ENCODE measurements at places on chromosomes 3 and 15.

- no peak for DNase-seq
Measured at GRCh38 chr15:58407236-58407775, 24.5 kb upstream of the LIPC start.

- DNase-seq = no peak
Measured at GRCh38 chr15:100140527-100141308, 201.1 kb downstream of the ADAMTS17 start.

- no peak for DNase-seq
Measured at GRCh38 chr3:23209747-23210487, 6.8 kb downstream of the UBE2E2 start.

DNA sequence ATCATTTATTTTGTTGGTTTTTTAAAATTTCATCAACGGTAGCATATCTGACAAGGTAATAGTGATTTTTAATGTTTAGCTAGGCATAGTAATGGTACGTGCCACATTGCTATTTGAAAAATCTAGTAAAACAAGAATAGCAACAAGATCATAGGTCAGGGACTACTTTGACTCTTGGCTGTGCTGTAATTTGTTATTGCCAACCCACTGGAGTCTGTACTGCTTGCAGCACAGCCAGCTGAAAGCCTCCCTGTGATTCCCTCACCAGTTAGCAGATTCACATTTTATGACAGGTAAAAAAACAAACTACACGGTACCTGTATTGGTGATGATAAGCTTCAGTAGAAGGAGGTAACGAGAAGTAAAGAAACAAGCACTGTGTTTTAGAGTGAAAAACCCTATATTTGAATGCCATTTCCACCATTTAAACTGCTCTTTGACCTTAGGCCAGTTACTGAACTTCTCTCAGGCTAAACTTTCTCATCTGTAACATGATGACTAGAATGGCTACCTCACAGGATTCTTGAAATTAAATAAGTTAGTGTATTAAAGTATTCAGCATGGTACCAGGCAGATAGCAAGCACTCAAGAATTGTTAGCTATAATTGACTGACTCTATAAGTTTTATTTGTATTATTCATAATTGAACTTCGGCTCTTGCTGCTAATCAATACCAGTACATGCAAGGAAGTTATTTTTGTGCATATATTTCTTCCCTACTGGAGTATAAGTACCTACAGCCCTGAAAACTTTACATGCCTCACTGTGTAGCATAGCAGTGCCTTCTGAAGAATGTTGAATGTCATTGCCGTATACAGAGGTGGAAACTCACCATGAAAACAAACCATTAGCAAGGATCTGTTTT, 16.1 kb downstream of the FILIP1L start:
- no peak for DNase-seq

DNA sequence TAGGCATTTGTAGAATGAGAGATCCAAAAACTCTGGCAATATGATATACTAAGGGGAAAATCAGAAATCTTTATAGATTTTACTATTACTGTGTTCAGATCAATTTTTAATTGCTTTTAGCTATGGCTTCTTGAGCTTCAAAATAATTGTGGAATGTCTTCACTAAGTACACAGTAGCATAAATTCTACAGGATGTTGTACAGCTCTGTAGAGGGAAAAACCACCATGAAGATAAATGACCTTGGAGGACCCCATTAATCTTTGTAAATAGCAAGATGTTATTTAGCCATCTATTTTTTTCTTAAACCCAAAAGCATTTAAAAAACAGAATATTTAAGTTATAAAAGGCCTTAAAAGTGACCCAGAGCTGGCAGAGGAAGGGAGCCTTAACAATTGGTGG, 43.9 kb upstream of the FNDC3B start:
- DNase-seq = no peak

DNA sequence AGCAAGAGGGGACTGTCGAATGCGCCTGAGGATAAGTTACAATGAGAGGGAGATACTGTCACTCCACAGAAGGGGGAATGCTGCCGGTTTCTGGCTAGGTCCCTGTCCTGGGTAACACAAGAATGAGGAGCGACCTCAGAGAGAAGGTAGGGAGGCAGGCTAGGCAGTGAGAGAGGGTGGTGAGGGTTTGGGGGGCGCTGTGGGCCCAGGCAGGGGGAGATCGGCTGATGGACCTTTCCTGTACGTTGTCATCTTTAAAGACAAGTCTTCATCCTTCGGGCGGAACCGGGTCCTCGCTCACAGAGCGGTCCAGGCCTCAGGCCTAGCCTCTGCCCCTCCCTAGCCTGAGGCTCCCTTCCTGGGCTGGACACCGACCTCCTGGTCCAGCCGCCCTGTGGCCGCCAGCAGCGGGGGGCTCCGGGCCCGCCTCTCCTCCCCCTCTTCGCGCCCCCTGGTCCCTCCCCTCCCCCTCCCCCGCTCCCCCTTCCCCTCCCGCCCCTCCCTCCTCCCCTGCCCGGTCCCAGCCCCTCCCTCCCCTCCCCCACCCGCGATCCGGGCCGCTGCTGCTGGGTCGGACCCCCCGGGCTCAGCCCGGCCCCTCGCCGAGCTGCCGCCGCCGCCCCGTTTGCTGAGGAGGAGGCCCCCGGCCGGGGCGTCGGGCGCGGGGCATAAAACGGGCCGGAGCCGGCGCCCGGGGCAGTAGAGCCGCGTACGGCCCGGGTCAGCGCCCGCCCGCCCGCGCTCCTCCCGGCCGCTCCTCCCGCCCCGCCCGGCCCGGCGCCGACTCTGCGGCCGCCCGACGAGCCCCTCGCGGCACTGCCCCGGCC, at the start of gene CHRD:
Gene CHRD, plus strand, starts transcription at position 697 of the 827 bp plus-strand sequence. CDS start 265 bp downstream, outside the sequence.
- DNase-seq = no peak

GRCh38 chr3:123372686-123373473, 76.0 kb downstream of the ADCY5 start:
- no peak for DNase-seq

DNA sequence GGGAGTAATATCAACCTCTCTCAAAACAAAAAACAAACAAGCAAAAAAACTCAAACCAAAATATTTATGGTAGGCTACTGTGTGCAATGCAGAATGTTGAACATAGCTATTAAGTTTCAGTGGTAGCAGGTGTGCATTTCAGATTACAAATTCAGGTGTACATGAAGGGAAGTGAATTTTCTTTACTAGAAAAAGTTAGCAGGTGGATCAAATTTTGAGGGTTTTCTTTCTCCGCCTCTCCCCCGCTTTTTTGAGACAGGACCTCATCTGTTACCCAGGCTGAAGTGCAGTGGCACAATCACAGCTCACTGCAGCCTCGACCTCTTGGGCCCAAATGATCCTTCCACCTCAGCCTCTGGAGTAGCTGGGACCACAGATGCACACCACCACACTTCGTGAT, 109.7 kb upstream of the GOLIM4 start:
- DNase-seq = no peak

- DNase-seq = no peak
Measured at GRCh38 chr3:71905426-71905825, 120.5 kb upstream of the PROK2 start.

GRCh38 chr15:31857194-31857593, 173.1 kb upstream of the CHRNA7 start:
- no peak for DNase-seq

DNA sequence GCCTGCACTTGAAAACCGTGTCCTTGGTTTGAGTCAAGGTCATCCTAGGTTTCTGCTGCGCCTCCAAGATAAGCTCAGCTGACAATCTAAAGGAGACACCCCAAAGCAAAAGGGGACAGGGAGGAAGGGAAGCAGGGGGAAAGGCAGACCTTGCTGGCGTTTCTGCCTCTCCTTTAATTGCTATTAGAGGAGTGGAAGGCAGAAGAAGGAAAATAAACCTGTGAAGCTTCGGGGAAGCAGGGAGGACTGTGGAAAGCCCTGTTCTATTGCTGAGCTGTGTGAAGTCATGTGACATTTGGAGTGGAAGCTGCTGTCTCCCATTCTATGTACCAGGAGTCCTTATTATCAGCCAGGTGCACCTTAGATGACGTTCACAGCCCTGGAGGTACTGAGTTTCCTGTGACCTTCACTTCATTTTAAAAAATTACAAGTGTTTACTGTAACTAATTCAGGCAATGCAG, 21.5 kb upstream of the CHD2 start:
- DNase-seq = no peak

DNA sequence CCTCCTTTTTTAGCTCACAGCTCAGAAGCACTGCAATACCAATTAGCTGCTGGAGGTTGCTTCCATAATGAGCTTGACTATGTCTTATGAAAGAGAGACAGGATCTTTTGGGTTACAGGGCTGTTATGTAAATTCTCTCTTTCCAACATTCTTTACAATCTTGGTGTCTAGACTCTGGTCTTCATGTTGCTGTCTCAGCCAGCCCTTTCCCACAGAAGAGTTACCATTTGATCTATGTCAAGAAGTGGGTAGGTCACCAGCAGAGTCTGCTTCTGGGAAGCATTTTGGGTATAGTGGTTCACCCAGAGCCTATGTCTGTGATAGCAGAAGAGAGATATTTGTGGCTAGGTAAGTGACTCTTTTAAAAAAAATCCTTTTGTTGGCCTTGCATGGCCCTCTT, 234.5 kb downstream of the SATB1 start:
- no peak for DNase-seq

DNA sequence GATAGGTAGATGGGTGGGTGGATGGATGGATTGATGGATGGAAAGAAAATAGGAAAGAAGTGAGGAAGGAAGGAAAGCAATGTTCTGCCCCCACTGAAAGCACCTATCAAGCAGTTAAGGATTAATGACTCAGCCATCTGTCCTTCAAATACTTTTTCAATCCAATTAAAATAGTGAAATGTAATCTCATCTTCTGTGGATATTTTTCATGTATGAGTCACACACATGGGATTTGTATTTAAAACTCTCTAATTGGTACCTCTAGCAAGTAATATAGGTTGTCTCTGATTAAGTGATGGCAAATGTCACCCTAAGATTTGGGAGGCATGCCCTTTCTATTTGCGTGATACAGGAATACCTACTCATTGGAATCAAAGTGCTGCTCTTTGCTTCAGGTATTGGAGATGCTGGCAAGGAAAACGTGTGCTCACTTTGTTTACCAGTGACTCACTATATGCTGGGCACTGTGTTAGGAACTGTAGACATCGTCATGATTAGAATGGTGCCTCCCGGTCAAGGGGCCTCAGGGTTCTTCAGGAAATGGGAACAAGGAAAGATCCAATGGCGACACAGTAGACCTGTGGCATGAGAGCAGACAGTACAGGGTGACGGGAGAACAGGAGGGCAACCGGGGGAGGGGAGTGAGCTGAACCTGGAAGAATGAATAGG, 230.1 kb downstream of the CLSTN2 start:
- no peak for DNase-seq

DNA sequence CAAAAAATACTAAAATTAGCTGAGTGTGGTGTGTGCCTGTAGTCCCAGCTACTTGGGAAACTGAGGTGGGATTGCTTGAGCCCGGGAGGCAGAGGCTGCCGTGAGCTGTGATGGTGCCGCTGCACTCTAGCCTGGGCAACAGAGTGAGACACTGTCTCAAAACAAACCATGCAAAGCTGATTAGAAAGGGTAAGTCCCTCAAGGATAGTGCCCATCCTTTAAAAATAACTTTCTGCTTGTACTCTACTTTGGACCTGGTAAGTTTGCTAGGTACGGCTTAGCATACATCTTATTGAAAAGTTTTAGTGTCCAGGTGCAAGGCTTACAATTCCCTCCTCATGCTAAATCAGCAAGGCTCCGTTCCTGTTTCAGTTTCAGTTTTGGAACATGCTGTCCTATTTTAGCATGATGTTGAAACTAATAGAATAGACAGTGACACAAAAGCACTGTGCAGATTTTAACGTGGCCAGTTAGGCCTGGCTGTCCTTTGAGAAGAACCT, 21.4 kb downstream of the FEM1B start:
- DNase-seq = no peak

GRCh38 chr3:170689296-170689829, 103.5 kb upstream of the SLC7A14 start:
- DNase-seq = no peak

DNA sequence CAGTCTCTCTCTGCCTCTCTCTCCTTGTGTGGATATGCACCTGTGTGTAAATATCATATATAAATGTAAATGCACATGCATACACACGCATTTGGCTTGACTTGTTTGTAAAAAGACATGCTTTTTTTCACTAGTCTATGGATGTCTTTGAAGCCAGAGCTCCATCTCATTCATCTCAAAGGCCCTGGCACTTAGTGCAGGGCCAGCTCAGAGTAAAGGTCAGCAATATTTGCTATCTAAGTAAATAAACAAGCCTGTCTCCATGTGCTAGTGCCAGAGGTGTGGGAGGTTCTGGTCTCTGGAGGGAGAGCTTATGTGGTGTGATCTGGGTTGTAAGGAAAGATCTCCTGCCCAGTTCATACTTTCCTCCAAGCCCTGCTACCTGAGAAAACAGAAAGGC, 5.6 kb downstream of the CLSTN2 start:
- DNase-seq = no peak

DNA sequence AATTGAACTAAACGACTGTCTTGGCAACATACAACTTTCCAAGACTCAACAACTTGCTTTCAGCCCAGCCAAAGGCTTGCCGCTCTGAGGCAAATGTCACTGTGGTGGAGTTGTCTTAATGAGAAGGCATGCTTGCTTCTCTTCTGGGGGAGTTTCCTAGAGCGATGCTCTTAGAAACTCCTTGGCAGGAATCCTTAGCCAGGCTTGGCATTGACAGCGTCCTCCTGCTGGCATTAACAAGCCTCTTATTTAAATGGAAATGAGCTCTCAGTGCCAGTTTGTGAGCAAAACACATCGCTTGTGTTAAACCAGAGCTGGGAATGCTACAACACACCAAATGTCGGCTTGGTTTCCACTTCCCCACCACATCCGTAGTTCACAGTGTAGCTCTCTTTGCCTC, 265.5 kb upstream of the TPRG1 start:
- no peak for DNase-seq

DNA sequence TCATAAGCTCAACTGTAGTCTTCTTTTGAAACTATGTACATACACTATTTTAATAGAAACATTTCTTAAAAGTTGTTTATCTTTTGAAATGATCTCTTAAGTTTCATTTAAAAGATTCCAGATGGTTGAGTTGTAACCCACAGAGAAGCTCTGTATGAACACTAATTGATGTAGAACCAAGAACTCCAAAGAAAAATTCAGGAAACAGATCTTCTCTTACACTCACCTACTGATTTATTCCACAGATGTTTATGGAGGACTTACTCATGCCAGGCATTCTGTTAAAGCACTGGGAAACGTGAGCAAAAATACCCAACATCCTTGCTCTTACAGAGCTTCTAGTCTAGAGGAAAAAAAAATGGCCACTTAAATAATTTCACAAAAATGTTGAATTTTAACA, 551.1 kb downstream of the NAALADL2 start:
- DNase-seq = no peak

- no peak for DNase-seq
Measured at GRCh38 chr3:42758126-42758525, 14.9 kb downstream of the CCDC13 start.

DNA sequence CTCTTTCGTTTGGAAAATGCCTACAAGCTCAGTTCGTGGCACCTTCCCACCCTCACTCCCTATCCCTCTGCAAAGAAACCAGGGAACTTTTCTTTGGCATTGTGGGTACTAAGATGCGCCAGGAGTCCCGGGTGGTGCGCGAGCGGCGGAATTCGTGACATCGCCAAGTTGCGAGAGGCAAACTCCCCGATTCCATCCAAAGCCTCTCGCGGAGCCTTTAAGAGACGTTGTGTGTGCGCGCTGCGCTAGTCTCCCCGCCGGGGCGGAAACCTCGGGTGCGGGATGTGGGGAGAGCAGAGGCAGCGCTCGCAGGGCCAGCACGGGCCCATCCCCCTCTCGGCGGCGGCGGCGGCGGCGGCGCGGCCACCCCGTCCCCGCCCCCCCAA, 443 bp upstream of the NR2F2 start:
- DNase-seq = no peak

All from activated CD4-positive, alpha-beta T cell treated with anti-CD3 and anti-CD28 coated beads, Interleukin-2, amount 50 U/mL, for 4 hours (primary cell).